CD4-positive, alpha-beta T cell treated with Interleukin-17A for 4 hours (primary cell): ENCODE measurements at places on chromosomes 11 and 22.

- no peak for DNase-seq
Measured at GRCh38 chr11:115421352-115421991, 82.7 kb downstream of the CADM1 start.

GRCh38 chr22:20805972-20806471 lies 32.1 kb downstream of the SERPIND1 start:
- DNase-seq, result no peak

- peak; percentile 54 for DNase-seq
Measured at GRCh38 chr22:38724926-38725571, 19.3 kb downstream of the GTPBP1 start.

DNA sequence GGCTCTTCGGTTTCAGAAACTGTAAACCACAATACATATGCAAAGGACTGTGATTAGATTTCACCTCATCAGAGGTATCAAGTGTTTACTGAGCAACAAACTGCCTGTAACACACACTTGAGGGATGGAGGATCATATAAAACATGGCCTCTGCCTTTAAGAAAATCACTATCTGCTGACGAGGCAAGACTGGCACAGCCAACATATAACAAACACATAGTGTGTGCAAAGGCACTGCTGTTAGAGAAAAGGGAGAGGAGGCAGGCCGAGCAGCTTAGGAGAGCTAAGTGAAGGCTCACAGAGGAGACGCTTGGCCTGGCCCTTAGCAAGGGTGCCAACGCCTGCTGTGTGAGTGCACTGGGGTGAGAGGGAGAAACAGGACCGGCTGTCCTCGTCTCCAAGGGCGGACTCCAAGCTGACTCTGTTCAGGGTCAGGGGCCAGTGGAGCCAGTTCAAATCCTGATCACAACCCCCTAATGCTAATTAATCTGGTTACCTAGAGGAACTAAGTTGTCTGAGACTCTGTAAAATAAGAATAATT lies 48.2 kb downstream of the LRFN4 start:
- DNase-seq, result no peak

GRCh38 chr11:89119426-89119825 lies 53.6 kb upstream of the GRM5 start:
- DNase-seq, result no peak
